Mammary epithelial cell (primary cell): ENCODE measurements at places on chromosomes 7 and 10. TPM values are rescaled to one million over a fixed set of nuclear protein-coding genes. Genes with fewer than 3 reads are reported as not detected.

The ANKRD30A gene
- total RNA-seq, result not detected

The GSTO1 gene
- total RNA-seq, result 201 and 203 TPM in 2 replicates

The LRRD1 gene
- not detected in 2 replicates for total RNA-seq

The ACHE gene
- 0.14 and 0.40 TPM in 2 replicates for total RNA-seq

The PTPRN2 gene
- total RNA-seq, result 0.28 and 0.91 TPM in 2 replicates

The CPA4 gene
- total RNA-seq, result 495 TPM

The C7orf33 gene
- not detected for total RNA-seq

The GBX1 gene
- total RNA-seq, result not detected in 2 replicates

The EPHA1 gene
- total RNA-seq, result 27.3 TPM

The LRIT1 gene
- not detected for total RNA-seq

The ZNF92 gene
- 7.2 TPM for total RNA-seq

The KLF6 gene
- 95.4 TPM for total RNA-seq

The GRM3 gene
- not detected for total RNA-seq

The HMX3 gene
- not detected for total RNA-seq

The AMPH gene
- not detected in 2 replicates for total RNA-seq

The TCAF2 gene
- total RNA-seq, result 1.4 TPM in 1 of 2 replicates, not detected in the other

The BRAF gene
- total RNA-seq, result 26.6 and 31.9 TPM in 2 replicates

The PRSS37 gene
- total RNA-seq, result not detected

The NPC1L1 gene
- total RNA-seq, result not detected

The WNT8B gene
- not detected in 2 replicates for total RNA-seq

The GJD4 gene
- total RNA-seq, result not detected

The BRAT1 gene
- total RNA-seq, result 25.3 TPM

The TMEM176B gene
- total RNA-seq, result 0.17 TPM

The EPDR1 gene
- total RNA-seq, result 41.2 TPM

The ASB10 gene
- not detected for total RNA-seq

The CC2D2B gene
- total RNA-seq, result 0.33 TPM

The LSM5 gene
- total RNA-seq, result 15.7 TPM

The AP4M1 gene
- 9.2 and 17.4 TPM in 2 replicates for total RNA-seq

The MEOX2 gene
- total RNA-seq, result not detected
